Suppressor macrophage (primary cell): ENCODE measurements at places on chromosomes 11 and 22.
A peak's percentile ranks its signal among the peaks of the same experiment; 100 is the strongest.

DNA sequence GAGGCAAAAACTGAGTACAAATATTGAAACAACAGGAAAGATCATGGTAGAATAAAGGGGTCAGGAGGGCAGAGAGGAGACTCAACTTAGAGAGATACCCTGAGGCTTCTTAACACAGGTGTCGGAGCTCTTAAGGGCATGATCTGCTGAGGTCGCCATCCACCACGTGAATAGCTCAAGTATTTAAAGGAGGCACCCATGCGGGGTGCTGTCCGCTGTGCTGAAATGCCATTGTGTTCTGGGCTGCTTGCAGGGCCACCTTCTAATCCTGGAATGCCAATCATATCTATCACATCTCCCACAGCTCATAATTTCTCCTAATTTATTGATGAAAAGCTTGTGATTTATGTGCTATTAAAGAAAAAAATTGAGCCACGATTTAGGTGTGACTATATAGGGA is 90.2 kb downstream of the SEZ6L start:
- peak; percentile 41 for DNase-seq

- DNase-seq = no peak
Observed at GRCh38 chr11:119787074-119787461, 58.1 kb upstream of the NECTIN1 start.

DNA sequence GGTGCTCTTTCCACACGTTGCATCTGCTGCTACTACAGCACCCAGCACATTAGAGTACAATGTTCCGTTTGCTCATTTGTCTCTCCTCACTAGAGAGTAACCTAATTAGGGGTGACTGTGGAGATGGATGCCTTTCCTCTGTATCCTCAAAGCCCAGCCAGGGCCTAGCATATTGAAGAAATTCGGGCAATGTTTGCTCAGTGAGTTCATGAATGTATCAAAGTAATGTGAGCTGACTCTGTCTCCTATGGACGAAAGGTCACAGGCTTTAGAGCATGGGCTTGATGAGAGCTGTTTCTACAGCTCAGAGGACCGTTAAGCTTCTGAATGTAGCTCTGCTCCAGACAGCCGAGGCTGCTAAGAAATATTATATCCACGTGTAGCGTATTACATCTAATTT is 67.5 kb downstream of the C11orf58 start:
- no peak for DNase-seq

GRCh38 chr11:101584129-101584515 is 315 bp upstream of the TRPC6 start:
- no peak for DNase-seq

DNA sequence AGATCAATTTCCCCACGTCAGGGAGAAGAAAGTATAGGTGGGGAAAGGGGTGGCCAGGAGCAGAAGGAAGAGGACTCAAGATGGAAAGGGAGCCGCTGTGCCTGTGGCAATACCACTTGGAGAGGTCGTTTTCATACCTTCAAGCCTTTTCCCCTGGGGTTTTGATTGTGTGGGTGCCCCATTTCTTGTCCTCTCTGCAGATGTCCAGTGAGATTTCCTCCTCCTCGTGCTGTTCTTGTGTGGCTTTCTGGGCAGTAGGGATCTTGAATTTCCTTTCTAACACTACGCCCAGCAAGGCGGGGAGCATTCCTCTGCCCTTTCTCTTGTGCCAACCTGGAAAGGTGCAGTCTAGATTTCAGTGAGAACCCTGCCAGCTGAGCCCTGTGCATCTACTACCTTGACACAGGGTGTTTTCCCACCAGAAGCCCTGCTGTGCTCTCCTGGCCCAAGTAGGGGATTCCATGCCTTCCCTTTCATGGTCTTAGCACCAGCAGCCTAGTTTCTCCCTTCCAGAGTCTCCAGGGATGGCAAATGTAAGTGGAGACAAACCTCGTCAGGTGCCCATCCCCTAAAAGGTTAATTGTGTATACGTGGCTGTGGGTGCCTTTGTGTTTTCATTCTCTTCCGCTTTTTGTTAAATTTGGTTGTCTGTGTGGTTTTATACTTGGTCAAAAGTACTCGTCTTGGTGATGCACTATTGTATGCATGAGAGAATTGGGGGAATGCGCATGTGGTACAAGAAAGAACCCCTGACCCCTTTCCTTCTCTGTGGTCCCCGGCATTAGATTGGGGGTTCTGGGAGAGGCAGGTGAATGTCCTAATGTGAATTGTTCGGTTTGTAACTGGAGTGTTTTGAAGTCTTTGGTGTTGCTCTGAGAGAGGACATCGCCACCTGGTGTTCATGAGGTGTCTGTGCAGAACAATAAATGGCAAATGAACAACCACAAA is 71.4 kb upstream of the MPEG1 start:
- peak; percentile 75 for DNase-seq

DNA sequence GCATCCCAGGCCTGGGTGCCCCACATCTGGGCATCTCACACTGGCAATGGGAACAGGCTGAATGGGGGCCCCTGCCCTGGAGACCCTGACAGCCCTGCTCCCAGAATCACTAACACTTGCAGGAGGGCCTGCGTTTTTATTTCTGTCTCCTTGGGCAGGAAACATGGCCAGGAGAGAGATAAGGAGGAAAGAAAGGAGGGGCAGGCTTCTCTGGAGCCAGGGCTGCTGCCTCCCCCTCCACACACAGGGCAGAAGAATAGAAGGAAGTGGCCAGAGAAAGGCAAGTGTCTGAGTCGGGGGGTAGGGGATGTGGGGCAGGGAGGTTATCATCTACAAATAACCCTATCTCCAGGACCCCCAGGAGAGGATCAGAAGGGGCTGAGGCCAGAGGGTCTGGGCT is 25.5 kb upstream of the TSPAN18 start:
- DNase-seq = no peak

DNA sequence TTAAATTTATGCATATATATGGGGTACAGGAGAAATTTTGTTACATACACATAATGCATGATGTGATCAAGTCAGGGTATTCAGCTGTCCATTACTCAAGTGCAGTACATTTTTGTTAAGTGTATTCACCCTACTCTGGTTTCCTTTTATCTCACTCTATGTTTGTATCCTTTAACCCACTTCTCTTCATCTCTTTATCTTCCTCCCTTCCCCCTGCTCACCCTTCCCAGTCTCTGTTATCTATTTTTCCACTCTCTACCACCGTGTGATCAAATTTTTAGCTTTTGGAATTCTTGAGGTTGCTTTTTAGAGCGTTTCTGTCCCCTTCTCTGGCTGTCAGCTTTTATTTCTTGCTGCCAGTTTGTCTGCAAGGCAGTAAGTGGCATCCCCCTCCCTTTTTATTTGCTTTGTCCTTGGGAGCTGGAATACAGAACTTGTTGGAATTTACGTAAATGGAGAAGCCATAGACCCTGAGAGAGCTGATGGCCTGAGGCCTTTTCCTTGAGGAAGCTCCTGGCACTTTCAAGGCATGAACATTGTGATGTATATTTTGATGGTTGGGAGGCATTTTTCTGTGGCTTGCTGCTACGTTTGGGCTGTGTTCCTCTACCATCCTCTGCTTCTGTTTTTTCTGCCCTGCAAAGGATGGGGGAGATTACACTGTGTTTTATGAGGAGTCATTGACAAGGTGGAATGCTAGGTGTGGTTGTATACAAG is 148.6 kb downstream of the LDLRAD3 start:
- no peak for DNase-seq

GRCh38 chr11:90874986-90875385 is 652.1 kb upstream of the CHORDC1 start:
- DNase-seq = no peak

DNA sequence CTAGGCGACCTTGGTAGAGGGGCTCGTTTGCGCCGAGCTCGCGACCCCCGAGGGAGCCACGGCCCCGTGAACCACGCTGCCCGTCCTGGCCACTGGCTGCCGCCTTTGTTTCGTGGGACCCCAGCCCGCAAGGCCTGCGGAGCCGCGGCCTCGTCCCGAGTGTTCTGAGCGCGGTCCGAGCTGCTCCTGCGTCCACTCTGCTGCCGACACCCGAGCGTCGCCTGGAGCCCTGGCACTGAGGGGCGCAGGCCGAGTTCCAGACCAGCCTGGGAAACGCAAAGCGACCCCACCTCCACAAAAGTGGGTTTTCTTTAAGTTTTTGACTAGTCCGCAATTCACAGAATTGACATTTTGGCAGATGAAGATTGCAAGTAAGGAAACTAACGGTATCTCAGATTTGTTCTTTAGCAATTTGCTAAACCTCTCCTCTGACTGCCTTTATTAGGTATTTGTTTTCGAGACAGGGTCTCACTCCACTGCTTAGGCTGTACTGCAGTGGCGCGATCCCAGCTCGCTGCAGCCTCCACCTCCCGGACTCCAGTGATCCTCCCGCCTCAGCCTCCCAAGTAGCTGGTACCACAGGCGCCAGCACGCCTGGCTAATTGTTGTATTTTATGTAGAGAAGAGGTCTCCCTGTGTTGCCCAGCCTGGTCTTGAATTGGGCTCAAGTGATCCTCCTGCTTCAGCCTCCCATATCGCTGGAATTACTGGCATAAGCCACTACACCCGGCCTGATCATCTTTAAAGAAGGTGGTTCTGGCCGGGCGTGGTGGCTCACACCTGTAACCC is 879 bp upstream of the RNH1 start:
- DNase-seq = no peak

DNA sequence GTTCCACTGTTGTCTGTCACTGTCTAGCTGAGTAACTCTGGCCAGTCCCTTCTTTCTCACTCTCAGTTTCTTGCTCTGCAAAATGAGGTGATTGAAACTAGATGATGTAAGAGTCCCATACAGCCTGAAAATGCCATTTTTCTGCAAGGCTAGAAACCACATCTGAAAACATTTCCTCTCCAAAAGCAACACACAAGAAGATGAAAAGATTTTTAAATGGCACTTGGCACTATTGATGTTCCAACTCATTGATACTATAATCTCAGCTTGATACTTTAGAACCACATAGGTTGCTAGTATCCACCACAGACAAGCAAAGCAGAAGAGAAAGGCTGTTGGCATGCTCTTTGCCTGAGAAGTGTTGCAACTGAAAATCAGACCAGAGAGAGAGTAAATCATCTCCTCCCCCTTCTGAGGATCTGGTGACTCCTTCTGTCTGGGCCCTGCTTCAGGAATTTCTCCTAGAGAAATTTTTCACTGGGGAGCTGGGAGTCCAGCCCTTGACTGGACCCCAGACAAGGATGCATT is 1217.9 kb downstream of the LRRC4C start:
- no peak for DNase-seq

GRCh38 chr22:33470456-33470855 is 412.3 kb upstream of the SYN3 start:
- DNase-seq = no peak

DNA sequence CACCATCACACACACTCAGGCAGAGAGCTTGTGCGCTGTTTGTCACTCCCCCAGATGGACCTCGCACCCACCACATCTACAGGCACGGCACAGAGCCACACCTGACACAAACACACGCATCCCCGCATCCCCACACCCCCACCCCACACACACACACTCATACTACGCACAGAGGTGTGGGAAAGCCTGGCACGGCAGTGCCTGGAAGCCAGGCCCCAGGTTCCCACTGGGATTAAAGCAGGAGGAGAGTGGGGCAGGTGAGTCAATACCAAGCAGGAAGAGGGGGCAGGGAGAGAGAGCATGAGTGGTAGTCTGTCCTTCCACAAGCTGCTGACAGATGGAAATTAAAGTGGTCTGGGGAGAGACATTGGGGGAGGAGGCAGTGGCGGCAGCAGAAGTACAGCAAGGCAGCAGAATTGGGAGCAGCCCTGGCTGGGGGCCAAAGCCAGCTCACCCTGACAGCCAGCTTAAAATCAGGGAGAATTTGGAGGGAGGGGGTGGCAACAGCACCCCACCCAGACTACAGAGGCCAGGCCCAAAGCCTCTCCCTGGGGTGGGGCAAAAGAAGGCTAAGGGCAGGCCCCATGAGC is 20.7 kb downstream of the TNKS1BP1 start:
- no peak for DNase-seq

DNA sequence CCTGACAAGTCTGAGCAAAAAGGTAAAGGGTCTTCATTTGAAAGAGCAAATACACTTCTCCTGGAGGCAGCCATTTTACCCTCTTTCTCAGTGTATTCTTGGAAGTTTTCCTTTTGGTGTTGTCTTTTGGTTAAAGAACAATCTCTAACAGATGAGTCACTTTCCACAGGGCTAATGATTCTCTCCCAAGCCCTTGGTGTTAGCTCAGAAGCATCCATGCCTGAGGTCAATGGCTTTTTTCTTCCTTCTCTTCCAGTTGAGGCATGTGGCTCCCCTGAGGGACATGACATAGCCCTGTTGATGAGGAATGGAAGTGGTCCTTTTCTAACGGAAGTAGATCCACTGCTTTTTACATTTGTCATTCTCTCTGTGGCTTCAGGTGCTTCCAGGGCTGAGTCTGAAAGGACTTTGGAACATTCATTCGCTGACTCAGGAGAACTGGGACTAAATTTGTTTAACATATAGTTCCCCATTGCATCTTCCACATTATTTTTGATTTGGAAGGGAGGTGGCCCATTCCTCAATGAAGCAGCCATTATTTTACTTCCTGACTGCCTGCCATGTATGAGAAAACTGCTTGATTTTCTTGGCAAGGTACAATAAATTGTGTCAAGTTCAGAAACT is 13.8 kb upstream of the POGLUT3 start:
- no peak for DNase-seq

GRCh38 chr11:66337103-66337899 is 1.1 kb upstream of the RIN1 start:
- DNase-seq = no peak

DNA sequence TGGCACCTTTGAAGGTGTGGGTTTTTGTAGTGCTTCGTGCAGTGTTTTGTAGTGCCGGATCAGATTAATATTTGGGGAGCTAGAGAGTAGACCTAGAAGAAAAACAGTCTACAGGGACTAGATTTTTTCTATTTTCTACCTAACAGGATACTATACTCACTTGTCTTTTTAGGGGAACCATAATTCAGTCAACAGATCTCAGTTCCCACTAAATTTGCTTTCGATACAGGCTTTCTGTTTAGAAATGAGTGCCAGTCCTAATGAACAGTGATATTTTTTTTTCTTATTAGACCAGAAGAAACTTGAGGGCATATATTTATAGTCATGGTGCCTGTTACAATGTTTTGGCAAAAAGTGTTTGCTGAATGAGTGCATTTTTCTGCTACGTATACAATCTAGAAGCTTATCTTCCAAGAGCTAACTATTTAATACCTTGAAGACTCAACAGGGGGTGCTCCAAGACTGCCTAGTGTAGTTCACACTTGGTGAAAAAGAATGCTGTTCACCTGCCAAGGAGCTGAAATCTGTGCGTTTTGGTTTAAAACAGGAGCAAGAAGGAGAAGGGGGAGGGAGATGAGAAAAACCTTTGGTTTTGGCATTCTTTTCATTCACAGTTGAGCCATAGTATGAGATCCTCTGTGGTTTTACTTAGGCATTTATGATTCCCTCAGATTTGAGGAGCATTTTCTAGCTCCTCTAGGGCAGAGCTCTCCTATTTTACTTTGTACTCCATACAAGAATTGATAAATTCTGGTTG is 44.9 kb upstream of the VSTM5 start:
- peak; percentile 38 for DNase-seq

DNA sequence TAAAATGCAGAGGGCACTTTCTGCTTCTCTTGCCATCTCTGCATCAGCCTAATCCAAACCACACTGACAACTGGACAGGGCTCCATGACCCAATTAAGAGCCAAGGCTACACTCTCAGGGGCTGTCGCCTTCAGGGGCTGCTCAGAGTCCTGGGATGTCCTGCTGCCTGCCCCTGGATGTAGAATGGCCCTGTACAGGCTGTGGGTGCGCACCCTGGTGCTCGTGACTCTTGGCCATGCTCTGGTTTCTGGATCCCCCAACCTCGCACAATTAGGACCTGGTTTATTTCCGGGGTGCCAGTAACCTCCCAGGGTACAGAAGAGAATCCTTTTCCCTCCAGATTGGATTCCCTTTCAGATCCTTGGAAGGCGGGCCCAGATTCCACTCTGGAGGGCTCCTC is 11.3 kb downstream of the IFT27 start:
- DNase-seq = no peak

- DNase-seq = no peak
Observed at GRCh38 chr11:6476571-6476970, 2.8 kb upstream of the TRIM3 start.
